Right ventricle myocardium superior (tissue), 1 donor: ENCODE measurements at places on chromosomes 4 and X. TPM values are rescaled to one million over a fixed set of nuclear protein-coding genes. Genes with fewer than 3 reads are reported as not detected.

The PRICKLE3 gene
- 12.7 TPM for total RNA-seq

The SERTM2 gene
- total RNA-seq: not detected

The KLHL4 gene
- total RNA-seq: 1.0 TPM

The GYPB gene
- total RNA-seq: not detected

The ZNF275 gene
- 5.1 TPM for total RNA-seq

GRCh38 chr4:76589872-76590797 is 155.1 kb downstream of the SHROOM3 start:
- peak; percentile 63 for DNase-seq

- DNase-seq: no peak
Observed at GRCh38 chr4:37555322-37555721, 130.9 kb downstream of the RELL1 start.

- DNase-seq: no peak
Observed at GRCh38 chrX:84248226-84248625, 60.2 kb upstream of the RPS6KA6 start.

DNA sequence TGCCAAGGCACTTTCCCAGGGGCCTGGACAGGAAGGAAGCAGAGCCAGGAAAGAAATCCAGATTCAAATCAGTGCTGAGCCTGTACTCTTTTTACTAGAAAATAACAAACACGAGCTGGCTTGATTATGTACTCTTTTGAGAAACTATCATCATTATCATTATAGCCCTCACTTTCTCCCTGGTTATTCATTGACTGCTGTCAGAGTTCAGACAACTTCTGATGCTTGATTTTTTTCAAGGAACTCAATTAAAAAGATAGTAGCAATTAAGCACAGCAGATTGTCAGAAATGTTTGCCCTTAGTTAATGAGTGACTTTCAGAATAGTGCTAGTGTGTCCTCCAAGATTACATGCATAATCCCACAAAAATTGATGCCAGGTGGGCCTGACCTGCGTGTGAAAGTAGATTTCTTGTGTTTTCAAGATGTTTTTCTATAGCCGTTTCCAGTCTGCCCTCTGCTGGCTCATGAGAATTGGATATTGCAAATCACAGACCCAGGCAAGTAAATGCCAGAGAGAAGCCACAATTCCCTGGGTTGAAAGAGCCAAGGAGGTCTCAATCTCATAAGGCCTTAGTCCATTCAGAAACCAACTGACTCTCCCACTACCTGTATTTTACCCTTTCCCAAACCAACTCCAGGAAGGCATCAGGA is 14.3 kb upstream of the PNPLA4 start:
- DNase-seq: no peak

- DNase-seq: no peak
Observed at GRCh38 chrX:21723814-21724213, 34.1 kb downstream of the SMPX start.

GRCh38 chrX:123138473-123138872 is 45.6 kb upstream of the GRIA3 start:
- no peak for DNase-seq

DNA sequence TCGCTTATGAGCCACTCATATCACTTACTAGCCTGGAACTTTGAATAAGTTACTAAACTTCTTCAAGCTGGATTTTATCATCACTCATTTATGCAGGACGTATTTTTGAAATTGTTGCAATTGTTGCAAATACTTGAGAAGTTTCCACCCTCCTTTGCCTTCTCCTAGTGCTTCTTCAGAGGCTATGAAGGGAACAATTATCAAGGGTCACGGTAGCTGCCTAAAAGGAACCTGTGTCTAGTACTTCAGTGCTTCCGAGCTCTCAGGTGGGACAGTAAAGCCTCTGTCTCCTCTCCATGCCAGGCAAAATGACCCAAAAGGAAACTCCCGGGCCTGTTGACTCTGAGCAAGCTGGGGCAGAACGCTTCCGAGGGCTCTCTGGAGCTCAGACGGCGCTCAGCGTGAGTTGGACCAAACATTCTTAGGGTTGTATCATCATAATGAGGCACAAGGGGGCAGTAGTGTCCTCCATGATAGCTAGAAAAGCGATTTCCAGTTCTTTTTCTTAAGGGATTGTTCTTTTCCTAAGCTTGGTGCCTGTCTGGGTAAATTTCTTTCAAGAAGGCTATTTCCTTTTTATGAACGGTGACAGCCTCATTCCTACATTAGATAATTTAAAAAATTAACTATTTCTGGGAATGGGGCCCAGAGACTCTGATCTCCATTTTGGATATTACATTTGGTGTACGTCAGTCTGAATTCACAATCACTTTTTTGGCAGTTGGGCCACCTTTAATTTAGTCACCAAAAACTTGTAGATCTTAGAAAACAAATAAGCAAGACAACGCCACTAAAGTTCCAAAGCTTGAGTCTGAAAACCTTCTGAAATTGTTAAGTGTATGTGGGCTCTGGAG is 73.1 kb downstream of the PACRGL start:
- no peak for DNase-seq

GRCh38 chr4:26731351-26732035 is 129.1 kb upstream of the STIM2 start:
- DNase-seq: no peak

DNA sequence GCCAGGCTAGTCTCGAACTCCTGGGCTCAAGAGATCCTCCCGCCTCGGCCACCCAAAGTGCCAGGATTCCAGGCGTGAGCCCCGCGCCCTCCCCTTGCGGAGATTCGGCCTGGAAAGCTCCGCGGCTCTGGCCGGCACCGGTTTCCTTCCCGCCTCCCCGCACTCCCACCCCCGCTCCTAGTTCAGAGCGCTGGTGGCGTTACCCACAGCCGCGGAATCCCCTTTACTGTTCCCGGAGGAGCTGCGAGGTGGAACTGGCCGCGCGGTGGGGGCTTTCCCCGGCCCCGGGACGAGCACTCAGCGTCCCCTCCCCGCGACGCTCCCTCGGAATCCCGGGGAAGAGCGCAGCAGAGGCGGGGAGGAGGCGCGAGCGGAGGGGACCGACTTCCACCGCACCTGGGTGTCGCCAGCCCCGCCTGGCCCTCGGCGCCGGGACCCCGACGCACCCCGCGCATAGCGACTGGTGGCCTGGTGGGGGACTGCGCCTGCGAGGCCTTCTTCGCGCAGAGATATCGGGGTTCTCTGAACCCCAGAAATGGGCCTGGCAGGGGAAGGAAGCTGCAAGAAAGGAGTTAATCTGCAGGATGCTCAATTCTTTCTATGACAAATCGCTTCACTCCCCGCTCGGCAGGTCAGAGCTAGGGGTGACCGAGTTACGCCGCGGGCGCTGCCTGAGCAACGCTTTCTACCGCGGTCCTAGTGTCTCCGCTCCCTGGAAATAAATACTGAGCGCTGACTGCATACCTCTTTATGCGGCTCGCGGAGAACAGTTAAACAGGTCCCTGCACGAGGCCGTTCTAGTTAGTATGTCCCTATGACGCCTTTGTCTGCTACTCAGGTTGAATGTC is 14.6 kb upstream of the SLC25A4 start:
- DNase-seq: peak; percentile 48

GRCh38 chr4:101217353-101218031 is 129.8 kb downstream of the PPP3CA start:
- DNase-seq: peak; percentile 31

DNA sequence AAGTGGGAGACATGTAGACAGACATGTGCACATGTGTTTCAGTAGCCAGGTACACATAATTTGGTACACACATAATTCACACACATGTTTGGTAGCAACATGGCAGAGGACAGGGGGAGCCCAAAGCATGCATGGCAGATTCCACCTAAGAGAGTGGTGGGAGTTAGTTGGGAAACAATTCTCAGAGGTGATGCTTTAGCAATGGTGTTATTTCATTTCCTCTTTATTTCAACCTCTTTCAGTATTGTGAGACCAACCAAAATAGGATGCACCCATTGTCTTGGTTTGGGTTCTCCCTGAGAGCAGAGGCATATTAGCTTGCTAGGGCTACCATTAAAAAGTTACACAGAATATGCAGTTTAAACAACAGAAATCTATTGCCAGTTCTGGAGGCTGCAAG is 92.2 kb upstream of the ANXA3 start:
- no peak for DNase-seq

GRCh38 chrX:109643687-109644086 is 18.7 kb upstream of the KCNE5 start:
- no peak for DNase-seq

- DNase-seq: no peak
Observed at GRCh38 chrX:31993637-31994036, 921.8 kb upstream of the FTHL17 start.

DNA sequence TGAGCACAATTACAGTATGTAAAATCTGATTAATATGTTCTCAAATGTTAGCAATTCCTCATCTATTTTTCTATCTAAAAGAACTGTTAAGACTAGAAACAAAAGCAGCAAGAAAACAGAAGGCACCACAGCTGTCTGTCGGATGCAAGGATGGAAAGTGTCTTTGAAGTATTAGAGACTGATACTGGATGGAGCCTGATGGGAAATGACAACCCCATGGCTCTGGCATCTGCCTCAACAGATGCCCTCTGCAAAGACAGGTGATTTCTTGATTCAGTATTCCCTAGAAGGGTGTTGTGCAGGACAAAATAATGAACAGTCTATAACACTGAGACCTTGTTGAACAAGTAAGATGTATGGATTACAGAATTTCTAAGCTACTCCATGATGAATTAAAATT is 19.7 kb downstream of the LRCH2 start:
- DNase-seq: no peak

DNA sequence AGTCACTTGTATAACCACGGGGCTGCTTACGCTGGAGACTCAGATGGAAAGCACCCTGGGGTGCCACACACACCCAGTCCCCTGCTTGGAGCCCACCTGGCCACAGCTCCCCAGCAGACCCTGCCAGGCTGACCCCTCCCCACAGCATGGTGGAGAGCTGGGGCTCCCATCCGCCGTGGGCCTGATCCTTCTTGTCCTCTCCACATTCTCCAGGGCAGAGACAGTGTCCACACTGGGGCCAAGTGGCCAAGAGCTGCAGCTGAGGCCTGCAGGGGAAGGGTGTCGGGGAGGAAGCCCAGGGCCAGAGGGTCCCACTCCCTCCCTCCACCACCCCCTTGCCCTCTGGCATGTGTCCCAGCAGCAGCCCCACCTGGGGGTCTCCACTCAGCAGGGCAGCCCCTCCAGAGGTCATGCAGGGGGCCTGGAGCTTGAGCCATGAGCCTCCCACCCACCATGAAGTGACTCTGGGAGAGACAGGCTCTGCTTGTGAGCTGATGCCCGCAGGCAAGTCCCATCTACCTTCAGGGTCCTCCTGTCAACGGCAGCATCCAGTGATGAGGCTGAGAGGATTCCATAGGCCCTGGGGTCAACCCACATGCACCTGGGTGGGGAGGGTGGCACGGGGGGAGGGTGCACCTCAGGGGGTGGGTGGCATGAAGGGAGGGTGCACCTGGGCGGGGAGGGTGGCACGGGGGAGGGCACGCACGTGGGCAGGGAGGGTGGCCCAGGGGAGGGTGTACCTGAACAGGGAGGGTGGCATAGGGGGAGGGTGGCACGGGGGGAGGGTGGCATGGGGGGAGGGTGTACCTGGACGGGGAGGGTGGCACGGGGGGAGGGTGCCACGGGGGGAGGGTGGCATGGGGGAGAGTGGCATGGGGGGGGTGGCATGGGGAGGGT is 56.4 kb downstream of the FAM53A start:
- no peak for DNase-seq

- no peak for DNase-seq
Observed at GRCh38 chr4:169571435-169571834, 40.9 kb downstream of the NEK1 start.

DNA sequence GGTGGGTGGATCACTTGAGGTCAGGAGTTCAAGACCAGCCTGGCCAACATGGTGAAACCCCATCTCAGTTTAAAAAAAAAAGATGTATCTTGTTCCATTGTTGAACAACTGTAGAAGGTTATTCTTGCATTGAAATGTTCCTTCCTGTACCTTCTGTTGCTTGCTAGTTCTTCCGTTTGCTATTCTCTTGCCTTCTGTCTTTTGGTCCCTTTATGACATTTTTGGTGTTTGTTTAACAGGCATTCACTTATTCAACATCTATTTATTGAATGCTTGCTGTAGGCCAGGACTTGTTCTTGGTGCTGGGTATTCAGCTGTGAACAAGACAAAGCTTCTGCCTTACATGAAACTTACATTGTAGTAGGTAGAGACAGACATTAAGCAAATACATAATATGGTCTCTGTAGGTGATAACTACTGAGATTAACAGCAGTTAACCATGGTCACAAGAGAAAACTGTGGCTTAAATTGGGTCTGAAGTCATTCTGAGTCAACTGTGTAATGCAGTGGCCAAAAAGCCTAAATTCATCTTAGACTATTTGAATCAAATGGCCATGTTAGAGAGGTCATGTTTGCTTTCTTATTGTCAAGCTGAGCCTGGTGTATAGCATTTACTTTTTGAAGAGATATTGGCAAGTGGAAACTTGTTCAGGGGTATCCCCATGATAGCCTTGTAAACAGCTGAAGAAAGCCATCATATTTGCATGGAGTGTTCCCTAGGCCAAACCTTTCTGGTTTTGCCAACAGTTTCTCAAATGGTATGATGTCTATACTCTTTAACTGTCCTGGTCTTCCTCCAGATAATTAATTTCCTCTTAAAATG is 35.6 kb downstream of the GAB1 start:
- no peak for DNase-seq

DNA sequence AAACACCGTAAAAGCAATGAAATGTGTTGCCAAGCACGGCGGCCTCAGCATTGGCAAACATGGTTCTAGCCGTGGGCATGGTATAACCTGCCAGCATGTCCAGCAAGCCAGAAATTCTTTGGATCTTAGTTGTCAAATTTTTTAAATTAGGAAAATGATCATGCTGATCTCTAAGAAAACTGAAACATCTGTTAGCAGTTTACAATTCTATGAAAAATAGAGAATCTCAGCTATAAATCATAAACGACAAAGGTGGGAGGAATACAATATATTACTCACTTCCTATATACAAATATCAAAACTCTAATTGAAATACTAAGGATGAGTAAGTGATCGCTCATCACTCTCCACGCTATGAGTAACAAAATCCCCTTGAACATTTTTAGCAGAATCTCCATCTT is 130.3 kb downstream of the ADGRA3 start:
- no peak for DNase-seq

DNA sequence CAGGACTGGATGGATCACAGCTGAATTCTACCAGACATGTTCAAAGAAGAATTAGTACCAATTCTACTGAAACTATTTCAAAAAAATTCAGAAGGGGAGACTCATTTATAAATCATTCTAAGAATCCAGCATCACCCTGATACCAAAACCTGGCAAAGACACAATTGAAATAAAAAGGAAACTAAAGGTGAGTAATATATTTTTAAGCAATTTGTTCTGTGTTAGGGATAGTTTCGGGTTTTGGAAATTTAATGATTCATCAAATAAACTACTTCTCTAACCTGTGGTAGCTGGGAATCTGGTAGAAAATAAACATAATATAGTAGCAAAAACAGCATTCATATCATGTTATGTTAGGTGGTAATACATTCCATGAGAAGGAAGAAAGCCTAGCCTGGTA is 662.2 kb upstream of the BOD1L1 start:
- DNase-seq: no peak

- DNase-seq: no peak
Observed at GRCh38 chr4:152310257-152310656, 225.6 kb downstream of the FBXW7 start.

GRCh38 chrX:31600823-31601222 is 529.0 kb upstream of the FTHL17 start:
- DNase-seq: no peak

GRCh38 chr4:30386266-30386895 is 333.8 kb upstream of the PCDH7 start:
- DNase-seq: no peak
